Left ventricle myocardium superior (tissue), 1 donor: ENCODE measurements at places on chromosomes 16 and 17. TPM values are rescaled to one million over a fixed set of nuclear protein-coding genes. Genes with fewer than 3 reads are reported as not detected.
A peak's percentile ranks its signal among the peaks of the same experiment; 100 is the strongest.

TUBG2 gene
- total RNA-seq, result 17.1 TPM

SOX8 gene
- 0.47 TPM for total RNA-seq

ITGB3 gene
- total RNA-seq, result 3.2 TPM

- no peak for DNase-seq
These were observed 29.4 kb downstream of the SLC12A3 start for GRCh38 chr16:56894331-56894917.

- no peak for DNase-seq
These were observed 83.5 kb upstream of the IRX5 start for GRCh38 chr16:54847207-54847606.

DNA sequence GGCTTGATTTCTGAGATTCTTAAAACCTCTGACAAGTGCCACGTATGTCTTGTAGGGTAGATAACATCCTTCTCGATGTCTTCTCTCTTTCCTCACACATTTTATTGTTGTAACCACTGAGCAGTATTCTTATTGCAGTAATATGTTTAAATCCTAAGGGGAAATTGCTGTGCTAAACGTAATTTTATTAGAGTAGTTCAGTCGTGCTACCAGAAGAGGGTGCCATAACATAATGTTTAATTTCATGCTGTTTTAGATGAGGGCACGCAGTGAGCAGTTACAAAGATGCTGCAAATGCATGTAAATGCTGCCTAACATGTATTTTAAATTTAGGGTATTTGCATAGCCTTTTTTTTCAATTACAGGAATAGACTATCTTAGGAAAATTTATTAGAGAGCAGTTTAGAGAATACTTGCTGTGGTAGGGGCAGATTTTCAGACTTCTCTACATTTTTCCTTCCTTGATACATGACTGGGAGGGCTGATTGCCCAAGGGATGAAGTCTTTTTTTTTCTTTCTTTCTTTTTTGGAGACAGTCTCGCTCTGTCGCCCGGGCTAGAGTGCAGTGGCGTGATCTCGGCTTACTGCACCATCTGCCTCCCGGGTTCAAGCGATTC, 51.7 kb downstream of the GAN start:
- no peak for DNase-seq

GRCh38 chr17:68011199-68011665, 15.0 kb upstream of the C17orf58 start:
- peak; percentile 68 for DNase-seq

GRCh38 chr16:68590201-68590994, 51.3 kb downstream of the ZFP90 start:
- peak; percentile 55 for DNase-seq

DNA sequence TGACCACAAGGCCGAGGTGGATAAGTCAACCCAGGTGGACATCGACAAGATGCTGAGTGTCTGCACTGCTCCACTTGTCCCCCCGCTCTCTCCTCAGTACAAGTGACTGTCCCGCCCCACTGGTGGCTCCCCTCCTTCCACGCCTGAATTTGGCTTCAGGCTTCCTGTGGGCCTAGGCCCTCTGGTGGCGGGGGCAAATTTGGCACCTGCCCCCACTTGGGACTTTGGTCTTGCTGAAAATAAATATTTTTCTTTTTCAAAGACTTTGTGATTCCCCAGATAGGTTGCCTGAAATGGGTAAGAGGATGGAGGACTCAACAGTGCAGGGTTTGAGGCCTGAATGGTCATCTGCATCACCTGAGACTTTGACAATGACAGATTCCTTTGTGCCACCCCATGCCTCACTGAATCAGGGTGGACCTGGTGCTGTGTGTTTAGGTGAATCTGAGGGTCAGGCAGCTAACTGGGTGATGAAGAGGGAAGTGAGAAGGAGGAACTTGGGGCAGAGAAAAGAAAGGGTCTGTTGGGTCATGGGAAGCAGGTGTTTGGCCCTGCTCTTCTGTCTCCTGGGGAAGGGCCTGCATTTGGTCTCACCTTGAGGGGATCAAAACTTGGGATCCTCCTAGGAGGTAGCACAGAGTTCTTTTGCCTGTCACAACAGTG, 2.0 kb downstream of the C16orf86 start:
- peak; percentile 48 for DNase-seq

- DNase-seq, result no peak
These were observed 272.0 kb downstream of the MAF start for GRCh38 chr16:79328402-79329165.

DNA sequence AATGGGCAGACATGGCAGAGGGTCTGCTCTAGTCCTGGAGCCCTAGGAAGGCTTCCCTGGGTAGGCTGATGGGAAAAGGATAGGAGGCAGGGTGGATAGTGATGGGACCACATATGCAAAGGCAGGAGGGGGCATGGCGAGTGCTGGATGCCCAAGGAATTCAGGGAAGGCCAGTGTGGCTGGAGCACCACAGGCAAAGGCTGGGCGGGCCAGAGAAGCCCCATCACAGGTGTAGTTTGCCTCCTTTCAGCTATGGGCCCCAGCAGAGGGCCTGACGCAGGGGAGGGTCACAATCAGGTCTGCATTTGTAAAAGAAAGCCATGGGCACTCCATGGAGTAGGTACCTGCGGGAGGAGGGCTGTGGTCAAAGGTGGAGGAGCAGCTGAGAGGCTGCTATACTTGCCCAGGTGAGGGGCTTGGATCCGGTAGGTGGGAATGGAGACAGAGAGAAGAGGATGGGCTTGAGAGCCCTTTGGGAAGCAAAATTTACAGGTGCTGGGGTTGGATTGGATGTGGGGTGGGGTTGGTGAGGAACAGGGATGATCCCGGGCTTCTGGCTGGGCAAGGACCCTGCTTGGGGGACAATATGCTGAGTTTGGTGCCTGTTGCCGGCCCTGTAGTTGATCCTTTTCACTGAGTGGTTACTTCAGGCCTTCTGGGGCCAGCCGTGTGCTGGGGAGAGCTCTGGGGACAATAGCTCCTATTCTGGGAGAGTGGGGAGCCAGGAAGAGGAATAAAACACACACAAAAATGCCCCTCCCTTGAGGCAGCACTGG, 6.5 kb upstream of the COL1A1 start:
- DNase-seq, result no peak

DNA sequence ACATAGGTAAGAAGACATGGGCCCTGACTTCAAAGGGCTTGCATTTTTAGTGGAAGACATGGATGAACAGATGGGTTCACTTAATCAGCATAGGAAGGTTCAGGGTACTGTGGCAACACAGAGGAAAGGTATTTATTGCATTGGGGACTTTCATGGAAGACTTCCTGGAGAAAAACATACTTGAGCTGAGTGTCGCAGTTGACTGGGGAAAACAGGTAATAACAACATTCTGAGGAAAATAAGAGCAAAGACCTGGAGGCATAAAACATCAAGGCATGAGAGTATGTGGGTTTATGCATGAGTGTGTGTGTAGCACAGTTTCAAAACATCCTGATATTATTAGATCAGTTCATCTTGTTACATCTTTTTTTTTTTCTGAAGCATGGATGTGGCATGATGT, 82.7 kb downstream of the MAP2K6 start:
- no peak for DNase-seq
